HFFc6 (cell line): ENCODE measurements at places on chromosomes 7 and 10. TPM values are rescaled to one million over a fixed set of nuclear protein-coding genes. Genes with fewer than 3 reads are reported as not detected.

- H3K27me3 ChIP-seq, result peaks cover 50% of the 10 kb centered on the region
- H3K4me1 ChIP-seq, result no peaks in the 10 kb centered on the region
- H3K36me3 ChIP-seq, result no peaks in the 10 kb centered on the region
- DNase-seq, result peak; percentile 31
Observed at GRCh38 chr7:44291066-44291732, 34.2 kb downstream of the CAMK2B start.

DNA sequence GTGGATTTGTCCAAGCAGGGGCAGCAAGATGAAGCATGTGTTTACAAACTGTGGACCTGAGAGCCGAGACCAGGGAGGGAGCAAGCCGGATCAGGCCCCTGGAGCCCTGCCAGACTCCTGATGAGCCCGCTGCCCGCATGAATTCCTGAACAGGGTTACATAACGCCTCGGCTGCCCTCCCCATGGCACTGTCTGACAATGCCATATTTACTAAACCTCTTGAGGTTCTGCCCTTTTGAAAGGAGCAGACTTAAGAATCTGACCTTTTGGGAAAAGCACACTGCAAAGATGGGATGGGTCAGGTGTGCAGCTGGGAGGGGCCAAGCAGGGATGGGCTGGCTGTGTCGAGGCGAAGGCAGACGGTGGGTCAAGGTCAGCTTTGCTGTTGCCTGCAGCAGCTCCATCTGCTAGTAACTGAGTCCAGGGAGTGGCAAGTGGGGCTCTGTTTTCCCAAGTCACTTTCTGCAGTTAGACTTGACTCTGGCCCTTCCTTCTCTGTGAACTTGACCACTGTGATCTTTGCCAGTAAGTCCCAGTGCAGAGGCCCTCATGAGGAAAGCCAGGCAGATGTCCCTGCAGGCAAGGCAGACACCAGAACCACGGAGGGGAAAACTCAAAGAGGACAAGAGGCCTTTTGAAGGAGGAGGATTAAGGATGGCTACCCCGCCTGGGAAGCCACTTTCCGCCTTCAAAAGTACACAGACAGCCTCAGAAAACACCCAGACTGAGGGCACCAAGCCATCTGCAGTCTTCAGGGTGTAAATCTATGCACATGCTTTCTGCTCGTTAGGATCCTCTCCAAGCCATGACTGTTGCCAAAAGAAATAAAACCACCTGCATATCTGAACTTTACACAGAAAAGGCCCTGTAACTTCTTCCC lies 175.8 kb downstream of the TNS3 start:
- no peaks in the 10 kb centered on the region; the same call in 1 of the 2 replicates for H3K27me3 ChIP-seq
- peaks cover 17% of the 10 kb centered on the region; the same call in 1 of the 2 replicates for H3K36me3 ChIP-seq
- no peak for DNase-seq
- peaks cover 11% of the 10 kb centered on the region for H3K4me1 ChIP-seq

DNA sequence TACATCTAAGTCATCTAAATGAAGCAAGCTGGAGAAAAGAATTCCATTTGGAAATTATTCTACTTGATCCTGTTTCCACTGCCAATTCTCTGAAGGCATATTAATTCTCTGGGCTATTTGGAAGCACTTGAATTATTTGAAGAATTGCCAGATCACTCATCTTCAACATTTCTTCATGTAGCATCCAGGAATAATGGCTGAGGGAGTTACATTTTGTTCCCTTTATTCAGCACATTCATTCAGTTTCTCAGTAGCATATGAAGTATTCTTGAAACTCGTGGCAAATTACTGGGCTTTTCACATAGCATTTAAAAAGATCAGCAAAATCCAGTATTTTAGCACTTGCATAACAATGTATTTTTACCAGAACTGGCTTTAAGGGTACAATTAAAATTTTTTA lies 127.1 kb upstream of the VIPR2 start:
- H3K4me3 ChIP-seq, result no peak overlapping the region
- H3K27ac ChIP-seq, result no peak overlapping the region
- H3K36me3 ChIP-seq, result 0 out of 2 replicates have a peak, but pooled peaks cover 5% of the 10 kb centered on the region
- DNase-seq, result no peak
- no peaks in the 10 kb centered on the region for H3K4me1 ChIP-seq

DNA sequence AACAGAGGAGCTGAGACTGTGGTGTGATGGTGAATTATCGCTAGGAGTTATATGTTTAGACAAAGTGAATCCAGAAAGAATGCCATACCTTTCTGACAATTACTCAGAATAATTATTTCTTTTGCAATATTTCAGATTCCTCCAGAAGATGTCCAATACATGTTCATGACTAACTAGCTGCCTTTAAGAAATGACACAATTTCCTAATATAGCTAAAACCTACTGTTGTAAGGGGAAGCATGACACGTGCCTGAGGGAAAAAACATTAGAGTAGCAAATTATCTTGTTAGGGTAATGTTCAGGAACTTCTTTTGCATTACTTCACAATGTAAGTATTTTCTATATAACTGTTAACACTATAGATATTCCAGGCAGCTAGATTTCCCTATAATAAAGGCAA lies 150.3 kb downstream of the COL28A1 start:
- no peak for DNase-seq
- H3K36me3 ChIP-seq, result no peaks in the 10 kb centered on the region

- no peak for DNase-seq
- H3K4me3 ChIP-seq, result no peak overlapping the region
- no peak overlapping the region for H3K27ac ChIP-seq
- peaks cover 20% of the 10 kb centered on the region for H3K4me1 ChIP-seq
Observed at GRCh38 chr10:102354451-102354850, 41.1 kb upstream of the NFKB2 start.

DNA sequence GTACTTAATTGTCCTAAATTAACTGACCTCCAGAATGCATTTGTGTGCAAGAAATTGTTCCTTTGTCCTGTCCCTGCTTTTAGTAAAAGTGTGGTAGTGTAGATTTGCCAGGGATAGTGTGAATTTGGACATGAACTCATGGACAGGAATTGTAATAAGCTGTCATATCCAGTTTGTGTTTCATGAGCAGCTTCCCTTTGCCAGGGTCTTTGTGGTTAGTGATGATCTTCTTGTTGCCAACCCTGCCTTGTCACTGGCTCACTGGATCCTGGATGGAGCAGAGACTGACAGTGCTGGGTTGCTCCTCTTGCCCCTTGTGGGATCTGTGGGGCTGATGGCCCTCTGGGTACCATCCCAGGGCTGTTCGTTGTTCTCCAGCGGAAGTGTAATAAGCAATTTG lies 110.1 kb downstream of the CCNY start:
- H3K27ac ChIP-seq, result no peak overlapping the region
- DNase-seq, result no peak
- H3K36me3 ChIP-seq, result peaks cover 29% of the 10 kb centered on the region
- H3K4me3 ChIP-seq, result no peak overlapping the region

- DNase-seq, result no peak
- H3K4me3 ChIP-seq, result no peak overlapping the region
- H3K27ac ChIP-seq, result no peak overlapping the region
- peaks cover 14% of the 10 kb centered on the region for H3K4me1 ChIP-seq
Observed at GRCh38 chr10:78920011-78920410, 148.8 kb upstream of the ZMIZ1 start.

DNA sequence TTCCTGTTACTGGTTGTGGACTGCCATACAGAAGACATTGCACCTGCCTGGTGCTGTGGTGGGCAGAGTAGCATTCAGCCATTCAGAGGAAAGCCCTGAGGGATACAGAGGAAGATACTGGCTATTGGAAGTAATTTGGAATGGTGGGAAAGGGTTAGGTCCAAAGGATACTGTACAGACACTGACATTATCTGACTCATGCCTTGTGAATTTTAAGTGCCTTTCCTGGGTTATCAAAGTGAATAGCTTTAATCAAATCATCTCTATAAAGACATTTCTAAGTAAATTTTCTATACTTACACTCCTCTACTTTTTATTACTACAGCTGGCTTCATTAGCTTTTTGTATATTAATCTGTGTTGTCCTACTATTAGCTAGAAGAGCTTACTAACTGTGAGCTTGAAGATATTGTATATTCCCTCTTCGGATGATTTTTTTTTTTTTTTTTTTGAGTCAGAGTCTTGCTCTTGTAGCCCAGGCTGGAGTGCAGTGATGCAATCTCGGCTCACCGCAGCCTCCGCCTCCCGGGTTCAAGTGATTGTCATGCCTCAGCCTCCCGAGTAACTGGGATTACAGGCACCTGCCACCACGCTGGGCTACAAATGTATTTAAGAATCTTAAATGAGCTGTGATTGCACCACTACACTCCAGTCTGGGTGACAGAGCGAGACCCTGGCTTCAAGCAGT lies 186.5 kb downstream of the ADK start:
- H3K4me3 ChIP-seq, result no peak overlapping the region
- peak overlapping the region; percentile 42; the same call in 1 of the 2 replicates for H3K27ac ChIP-seq
- peaks cover 31% of the 10 kb centered on the region for H3K36me3 ChIP-seq
- H3K4me1 ChIP-seq, result peaks cover 51% of the 10 kb centered on the region

DNA sequence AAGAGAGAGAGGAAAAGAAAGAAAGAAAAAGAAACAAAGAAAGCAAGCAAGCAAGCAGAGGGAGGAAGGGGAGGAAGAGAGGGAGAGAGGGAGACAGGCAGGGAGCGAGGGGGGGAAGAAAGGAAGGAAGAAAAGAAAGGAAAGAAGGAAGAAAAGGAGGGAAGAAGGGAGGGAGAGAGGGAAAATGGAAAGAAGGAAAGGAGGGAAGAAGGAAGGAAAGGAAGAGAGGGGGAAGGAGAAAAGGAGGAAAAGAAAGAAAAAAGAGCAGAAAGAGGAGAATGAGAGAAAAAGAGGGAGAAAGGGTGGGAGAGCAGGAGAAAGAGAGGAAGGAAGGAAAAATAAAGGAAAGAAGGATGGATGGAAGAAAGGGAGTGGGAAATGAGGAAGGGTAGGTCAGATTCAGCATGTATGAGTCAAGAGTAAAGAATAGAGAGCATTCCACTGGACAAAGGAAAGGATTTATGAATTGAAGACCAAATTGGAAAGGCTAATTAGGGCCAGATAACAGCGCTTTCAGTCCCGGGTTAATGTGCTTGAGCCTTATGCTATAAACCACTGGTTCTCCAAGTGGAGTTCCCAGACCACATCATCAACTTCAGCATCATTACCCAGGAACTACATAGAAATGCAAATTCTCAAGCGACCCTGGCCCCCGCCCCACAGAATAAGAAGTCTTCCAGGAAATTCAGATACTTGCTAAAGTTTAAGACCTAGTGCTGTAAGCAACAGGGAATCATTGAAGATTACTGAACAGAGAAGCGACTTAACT lies 85.1 kb downstream of the C10orf90 start:
- peaks cover 12% of the 10 kb centered on the region for H3K27me3 ChIP-seq
- H3K4me3 ChIP-seq, result no peak overlapping the region
- no peak for DNase-seq
- H3K36me3 ChIP-seq, result no peaks in the 10 kb centered on the region
- no peak overlapping the region for H3K27ac ChIP-seq

DNA sequence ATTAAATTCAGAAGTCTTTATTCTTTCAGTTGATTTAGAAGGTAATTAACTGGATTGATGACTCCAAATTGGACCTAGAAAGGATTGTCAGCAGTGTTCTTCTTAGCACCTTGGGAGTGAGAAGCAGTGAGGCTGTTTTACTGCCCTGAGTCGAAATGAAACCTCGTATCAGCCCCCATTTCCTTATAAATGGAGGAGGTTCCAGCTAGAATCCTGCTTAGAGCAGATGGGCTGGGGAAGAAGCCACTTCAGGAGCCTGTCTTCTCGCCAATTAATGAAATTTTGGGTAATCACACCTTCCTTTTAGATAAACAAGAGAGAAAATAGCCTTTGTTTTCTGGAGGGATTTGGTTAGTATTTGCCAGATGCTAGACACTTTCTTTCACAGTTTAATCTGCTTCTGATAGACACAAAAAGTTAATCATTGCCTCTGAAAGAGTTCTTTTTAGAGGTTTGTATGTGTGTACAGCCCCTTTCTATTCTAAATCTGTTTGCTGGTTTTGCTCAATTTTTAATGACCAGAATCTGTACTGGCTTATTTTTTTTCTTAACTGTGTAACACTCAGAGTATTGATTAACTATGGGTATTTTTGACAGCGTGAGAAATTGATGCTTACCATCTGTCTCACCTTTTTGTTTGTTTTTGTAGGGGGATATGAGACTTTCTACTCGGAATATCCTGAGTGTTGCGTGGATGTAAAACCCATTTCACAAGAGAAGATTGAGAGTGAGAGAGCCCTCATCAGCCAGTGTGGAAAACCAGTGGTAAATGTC lies 4.6 kb downstream of the DUSP5 start:
- peak overlapping the region; percentile 100 for H3K4me3 ChIP-seq
- H3K36me3 ChIP-seq, result peaks cover 65% of the 10 kb centered on the region
- peaks cover 29% of the 10 kb centered on the region for H3K27me3 ChIP-seq
- H3K4me1 ChIP-seq, result peaks cover 77% of the 10 kb centered on the region
- DNase-seq, result no peak

Gene ZKSCAN5
- 10.6 to 12.2 TPM (median 10.7 TPM) in 3 replicates for total RNA-seq

Gene ARL3
- 12.5 to 18.4 TPM (median 13.9 TPM) in 3 replicates for total RNA-seq

Gene EN2
- not detected in 3 replicates for total RNA-seq

Gene IFIT5
- total RNA-seq, result 22.1 to 25.6 TPM (median 22.2 TPM) in 3 replicates

Gene DYNC1I1
- 0.08 TPM in 1 of 3 replicates, not detected in the others for total RNA-seq

Gene SERPINE1
- total RNA-seq, result 1,001 to 2,183 TPM (median 1,609 TPM) in 3 replicates
